HS-27A (cell line): ENCODE measurements at places on chromosomes 11 and 22.

DNA sequence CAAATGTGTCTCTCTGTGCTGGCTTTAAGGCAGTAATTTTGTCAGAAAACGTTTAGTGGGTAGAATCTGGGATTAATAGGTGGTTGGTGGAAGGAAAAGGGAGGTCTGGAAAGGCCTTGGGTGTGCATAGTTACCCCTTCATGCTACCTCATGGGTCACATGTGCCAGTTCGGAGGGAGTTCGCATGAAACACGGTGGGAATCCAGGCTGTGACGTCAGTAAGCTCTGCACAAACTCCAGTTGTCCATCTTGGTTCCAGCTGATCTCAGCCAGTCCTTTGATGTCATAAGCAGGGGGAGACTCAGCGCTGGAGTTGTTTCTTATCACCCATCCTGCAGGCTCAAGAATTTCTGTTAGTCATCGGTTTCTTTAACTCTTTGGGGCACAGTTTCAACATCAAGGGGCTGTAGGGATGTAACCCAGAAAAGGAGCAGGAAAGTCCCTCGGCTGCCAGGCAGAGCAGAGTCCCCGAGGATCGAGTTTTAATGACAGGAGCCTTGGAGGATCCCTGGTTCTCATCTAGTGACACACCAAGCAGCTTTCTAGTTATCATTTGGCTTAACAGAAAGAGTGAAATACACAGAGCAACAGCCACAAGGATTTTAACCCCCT, 28.9 kb downstream of the MOV10L1 start:
- DNase-seq, result no peak

GRCh38 chr11:117378976-117379865, 51.6 kb downstream of the CEP164 start:
- no peak for DNase-seq

DNA sequence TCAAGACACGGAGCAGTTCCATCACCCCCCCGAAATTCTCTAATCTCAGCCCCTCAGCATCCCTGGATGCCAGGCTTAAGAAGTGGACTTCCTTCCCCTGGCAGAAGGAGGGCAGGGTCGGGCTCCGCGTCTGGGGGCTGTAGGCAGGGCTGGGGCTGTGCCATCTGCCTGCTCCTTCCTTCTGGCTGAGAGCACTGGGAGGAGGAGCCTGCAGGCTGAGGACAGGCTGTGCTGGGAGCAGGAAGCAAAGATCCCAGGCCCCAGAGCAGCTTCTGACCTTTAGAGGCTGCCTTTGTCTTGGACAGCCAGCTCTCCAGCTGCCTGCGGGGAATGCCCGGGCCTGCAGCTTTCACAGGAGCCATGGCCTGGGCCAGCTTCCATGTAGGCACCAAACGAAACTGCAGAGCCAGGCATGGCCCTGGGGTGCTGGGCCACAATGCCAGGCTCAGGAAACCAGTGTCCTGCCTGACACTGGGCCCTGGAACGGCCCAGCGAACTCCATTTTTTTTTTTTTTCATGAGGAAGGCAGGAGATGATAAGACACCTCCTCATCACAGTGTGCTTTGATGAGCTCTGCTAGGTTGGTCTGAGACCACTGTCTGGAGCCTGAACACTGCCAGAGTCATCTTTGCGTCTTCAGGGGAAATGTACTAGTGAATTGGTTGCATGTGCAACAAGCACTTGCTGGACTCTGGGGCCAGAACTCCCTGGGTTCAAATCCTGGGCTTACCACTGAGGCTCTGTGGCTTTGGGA, 67.9 kb downstream of the MCM5 start:
- no peak for DNase-seq

- DNase-seq, result no peak
Observed at GRCh38 chr11:123547180-123547579, 107.2 kb downstream of the SCN3B start.

- DNase-seq, result no peak
Observed at GRCh38 chr11:130782361-130783222, 133.7 kb downstream of the SNX19 start.

DNA sequence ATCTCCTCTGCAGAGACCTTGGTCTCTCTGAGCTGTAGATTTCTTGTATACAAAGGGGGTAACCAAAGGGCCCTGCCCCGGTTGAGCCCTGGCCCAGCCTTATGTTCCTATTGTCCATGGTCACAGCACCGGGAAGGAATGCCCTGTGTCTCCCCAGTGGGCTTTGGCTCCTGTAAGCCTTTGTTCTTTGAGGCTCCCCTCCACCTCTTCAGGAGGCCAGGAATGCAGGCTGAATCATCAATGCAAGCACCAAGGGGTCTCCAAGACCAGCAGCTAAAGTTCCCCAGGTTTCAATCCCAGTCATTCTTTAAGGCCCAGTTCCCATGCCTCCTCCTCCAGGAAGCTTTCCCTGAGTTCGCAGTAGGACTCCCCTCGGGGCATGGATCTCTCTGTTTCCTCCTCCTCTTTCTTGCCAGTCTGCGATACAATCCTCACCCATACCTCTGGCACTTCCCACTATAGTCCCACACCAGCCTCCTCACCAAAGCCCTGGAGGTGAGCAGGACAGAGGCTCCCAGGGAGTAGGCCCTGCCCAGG, 29.2 kb upstream of the KLHL35 start:
- DNase-seq, result no peak

DNA sequence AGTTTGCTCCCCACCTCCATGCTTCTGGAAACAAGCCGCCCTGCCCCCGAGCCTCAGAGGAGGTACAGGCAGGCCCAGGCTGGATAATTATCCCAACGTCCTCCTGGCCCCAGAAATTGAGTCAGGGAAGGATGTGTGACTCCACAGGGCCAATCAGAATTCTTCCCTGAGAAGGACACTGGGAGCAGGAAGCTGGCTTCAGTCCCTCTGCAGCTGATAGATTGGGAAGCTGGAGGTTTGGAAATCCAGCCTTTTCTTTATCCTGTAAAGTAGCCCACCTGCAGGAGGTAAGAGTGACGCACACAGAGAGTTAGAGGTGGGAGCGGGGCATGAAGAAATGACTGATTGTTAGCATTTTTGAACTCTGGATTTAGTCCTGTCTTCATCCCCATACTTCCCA, 97.5 kb upstream of the CD82 start:
- DNase-seq, result no peak

GRCh38 chr11:117486059-117486458, 158.4 kb downstream of the CEP164 start:
- DNase-seq, result no peak

GRCh38 chr22:22959147-22959827, 71.7 kb downstream of the IGLL5 start:
- peak; percentile 39 for DNase-seq

DNA sequence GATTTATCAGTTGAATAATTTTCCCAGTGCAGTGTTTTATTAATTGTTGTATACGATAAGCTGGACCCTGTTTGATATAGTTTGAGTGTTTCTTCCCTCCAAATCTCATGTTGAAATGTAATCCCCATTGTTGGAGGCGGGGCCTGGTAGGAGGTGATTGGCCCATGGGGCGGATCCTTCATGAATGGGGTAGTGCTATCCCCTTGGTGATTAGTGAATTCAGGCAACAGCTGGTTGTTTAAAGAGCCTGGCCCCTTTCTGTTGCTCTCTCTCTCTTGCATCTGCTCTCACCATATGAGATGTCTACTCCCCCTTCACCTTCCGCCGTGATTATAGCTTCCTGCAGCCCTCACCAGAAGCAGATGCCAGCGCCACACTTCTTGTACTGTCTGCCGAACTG, 1.5 kb downstream of the OR5A1 start:
- no peak for DNase-seq

GRCh38 chr11:93484716-93485115, 58.5 kb downstream of the SMCO4 start:
- no peak for DNase-seq

- DNase-seq, result no peak
Observed at GRCh38 chr22:25637032-25637431, 72.6 kb downstream of the GRK3 start.

DNA sequence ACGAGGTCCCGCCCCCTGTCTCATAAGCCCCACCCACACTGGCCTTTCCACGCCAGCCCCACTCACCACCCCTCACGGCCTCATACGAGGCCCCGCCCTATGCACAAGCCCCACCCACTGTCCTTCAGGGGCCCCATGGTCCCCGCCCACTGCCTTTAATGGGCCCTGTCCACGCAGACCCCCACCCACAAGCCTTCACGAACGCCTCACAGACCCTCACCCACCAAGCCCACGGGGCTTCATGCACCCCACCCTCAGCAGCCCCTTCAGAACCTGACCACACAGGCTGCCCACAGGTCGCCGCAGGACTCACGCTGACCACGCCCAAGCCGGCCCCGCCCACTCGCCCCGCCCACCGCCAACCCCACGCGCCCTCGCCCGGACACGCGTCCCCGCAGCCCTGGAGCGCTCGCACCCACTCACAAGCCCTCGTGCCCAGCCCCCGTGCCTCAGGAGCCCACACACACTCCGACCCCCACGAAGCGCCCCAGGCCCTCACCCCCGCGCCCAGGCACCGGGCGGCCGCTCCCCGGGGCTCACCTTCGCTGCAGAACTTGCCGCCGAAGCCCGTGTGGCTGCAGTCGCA, 10.5 kb downstream of the NRXN2 start:
- no peak for DNase-seq

DNA sequence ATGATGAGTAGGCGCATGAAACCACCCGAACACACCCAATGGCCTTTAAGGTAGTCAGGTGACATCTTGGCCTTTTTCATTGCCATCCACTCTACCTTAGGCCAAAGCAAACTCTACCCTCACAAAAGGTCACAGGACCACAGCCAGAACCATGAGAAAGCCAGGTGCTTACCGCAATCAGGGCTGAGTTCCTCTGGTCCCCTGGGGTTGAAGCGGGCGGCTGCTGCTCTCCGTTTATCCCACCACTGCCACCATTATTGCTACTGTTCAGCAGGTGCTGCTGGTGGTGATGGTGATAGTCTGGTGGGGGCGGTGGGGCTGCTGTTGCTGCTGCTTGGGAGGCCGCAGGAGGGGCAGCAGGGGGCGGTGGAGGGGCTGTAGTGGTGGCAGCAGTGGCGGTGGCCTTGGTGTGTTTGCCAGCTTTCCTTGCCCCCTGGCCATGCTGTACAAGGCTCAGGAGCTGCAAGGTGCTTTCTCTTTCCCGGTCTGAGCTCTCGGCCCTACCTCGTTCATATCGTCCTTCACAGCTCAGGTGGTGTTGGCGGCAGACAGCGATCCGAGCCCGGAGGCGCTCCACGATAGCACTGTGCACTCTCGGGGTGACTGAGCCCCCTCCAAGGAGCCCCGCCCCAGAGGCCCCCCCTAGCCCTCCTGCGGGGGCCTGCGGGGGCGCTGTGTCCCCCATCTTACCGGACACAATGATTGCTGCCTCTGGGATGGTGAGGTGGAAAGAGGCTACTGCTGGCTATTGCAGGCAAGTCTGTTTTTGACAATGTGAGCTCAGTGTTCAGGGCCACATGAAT, 1.6 kb downstream of the MAML2 start:
- DNase-seq, result no peak

GRCh38 chr11:85903811-85904210, 48.6 kb downstream of the CCDC83 start:
- DNase-seq, result no peak

DNA sequence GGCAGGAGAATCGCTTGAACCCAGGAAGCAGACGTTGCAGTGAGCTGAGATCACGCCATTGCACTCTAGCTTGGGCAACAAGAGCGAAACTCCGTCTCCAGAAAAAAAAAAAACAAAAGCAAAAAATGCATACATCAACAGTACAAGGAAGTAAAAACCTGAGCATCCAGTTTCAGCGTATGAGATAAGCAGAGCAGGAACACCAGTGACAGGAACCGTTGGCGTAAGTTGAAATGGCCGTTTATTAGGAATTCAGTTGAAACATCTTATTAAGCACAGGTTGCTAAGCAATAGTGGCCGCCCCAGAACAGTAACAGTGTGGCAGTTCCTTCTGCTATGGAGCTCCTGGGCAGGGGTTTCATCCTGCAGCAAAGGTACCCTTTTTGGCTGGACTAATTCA, 4.0 kb upstream of the L3MBTL2 start:
- no peak for DNase-seq

- DNase-seq, result peak; percentile 78
Observed at GRCh38 chr11:96162816-96163499, 180.0 kb downstream of the MAML2 start.

DNA sequence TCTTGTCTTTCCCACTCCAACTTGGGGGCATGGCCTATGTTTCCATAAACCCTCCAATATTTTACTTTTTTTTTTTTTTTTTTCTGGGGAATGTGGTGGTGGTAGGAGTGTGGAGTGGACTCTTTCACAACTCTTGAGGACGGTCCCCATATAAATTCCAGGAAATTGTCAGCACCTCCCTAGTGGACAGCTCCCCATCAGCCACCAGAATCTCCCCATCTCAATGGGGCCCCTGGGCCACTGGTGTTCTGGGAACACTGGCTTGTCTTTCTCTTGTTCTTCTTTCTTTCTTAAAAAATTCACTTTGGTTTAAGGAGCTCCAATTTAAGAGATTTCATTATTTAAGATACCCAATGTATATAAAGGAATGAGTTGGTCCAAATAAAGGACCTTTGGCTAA, 74.1 kb downstream of the ADM start:
- DNase-seq, result no peak

DNA sequence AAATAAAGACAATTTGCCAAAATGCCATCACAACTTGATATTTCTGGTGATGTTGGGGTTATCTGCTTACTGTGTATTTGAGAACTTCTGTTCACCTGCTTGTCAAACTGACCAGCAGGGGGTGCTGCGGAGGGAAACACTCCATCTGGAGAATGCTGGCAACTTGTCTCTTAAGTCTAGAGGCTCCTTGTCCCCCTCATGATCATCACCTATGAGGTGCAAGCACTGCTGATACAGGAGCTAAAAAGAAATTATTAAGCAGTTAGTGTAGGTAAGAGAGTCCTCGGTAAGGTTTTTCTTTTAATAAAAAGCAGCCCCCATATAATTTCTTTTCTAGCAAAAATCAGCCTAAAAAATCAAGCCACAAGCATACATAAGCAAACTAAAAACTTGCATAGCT, 32.7 kb upstream of the GLYATL1B start:
- DNase-seq, result peak; percentile 27

GRCh38 chr11:88051396-88051795, 123.8 kb downstream of the RAB38 start:
- DNase-seq, result no peak

- no peak for DNase-seq
Observed at GRCh38 chr11:117795638-117796455, 1.2 kb downstream of the DSCAML1 start.

DNA sequence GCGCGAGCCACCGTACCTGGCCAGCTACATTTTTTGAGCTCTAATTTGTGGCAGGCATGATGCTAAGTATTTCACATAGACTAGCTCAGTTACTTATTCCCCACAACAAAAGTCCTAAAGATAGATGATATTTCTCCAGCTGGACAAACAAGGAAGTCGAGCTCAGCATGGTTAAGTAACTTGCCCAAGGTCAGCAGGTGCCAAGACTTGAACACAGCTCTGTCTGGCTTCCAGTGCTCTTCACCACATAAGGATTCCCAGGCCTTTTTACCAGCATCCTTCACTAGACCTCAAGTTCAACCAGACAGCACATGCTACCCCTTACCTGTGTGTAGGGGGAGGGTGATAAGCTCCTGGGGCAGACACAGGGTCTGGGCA, 177.3 kb upstream of the NCAM1 start:
- no peak for DNase-seq

GRCh38 chr11:79498667-79499066, 57.8 kb upstream of the TENM4 start:
- DNase-seq, result no peak
